ENCODE measurements at places on chromosomes 7 and 10. TPM values are rescaled to one million over a fixed set of nuclear protein-coding genes. Genes with fewer than 3 reads are reported as not detected.

The GNGT1 gene
- total RNA-seq = not detected

The CPED1 gene
- total RNA-seq = 3.6 TPM

The ITPRID1 gene
- total RNA-seq = not detected

The TYW1B gene
- 2.1 TPM for total RNA-seq

The FGFR2 gene
- total RNA-seq = 33.3 TPM

The NUTM2D gene
- total RNA-seq = 4.1 TPM

The DRGX gene
- total RNA-seq = not detected

The EPHB6 gene
- total RNA-seq = 19.0 TPM

The CPA5 gene
- not detected for total RNA-seq

The ANKRD2 gene
- total RNA-seq = not detected

The CDK13 gene
- 99.8 TPM for total RNA-seq

The BLNK gene
- total RNA-seq = 28.2 TPM

The LSM5 gene
- 12.4 TPM for total RNA-seq

The ACTL6B gene
- not detected for total RNA-seq

The ADAM8 gene
- total RNA-seq = 3.5 TPM

The LEP gene
- total RNA-seq = not detected

The OR9A2 gene
- not detected for total RNA-seq

The ANXA11 gene
- 140 TPM for total RNA-seq

The SPDYE5 gene
- total RNA-seq = not detected

The TMEM213 gene
- total RNA-seq = not detected

The GIMAP7 gene
- 1.8 TPM for total RNA-seq

The SFTPA2 gene
- total RNA-seq = 0.27 TPM

The GPC2 gene
- not detected for total RNA-seq

The CFAP46 gene
- 0.19 TPM for total RNA-seq

The STRIP2 gene
- total RNA-seq = 1.4 TPM

The ENTPD1 gene
- 7.7 TPM for total RNA-seq

The TEX36 gene
- not detected for total RNA-seq

The HMX3 gene
- total RNA-seq = not detected

The ASB13 gene
- total RNA-seq = 29.0 TPM
